Fibroblast of lung (primary cell): ENCODE measurements at places on chromosomes 4 and X. TPM values are rescaled to one million over a fixed set of nuclear protein-coding genes. Genes with fewer than 3 reads are reported as not detected.

GRCh38 chrX:154734061-154734781, 16.7 kb downstream of the GAB3 start:
- DNase-seq = peak; percentile 77

PRRG1 gene
- total RNA-seq = 6.2 and 10.2 TPM in 2 replicates

DNA sequence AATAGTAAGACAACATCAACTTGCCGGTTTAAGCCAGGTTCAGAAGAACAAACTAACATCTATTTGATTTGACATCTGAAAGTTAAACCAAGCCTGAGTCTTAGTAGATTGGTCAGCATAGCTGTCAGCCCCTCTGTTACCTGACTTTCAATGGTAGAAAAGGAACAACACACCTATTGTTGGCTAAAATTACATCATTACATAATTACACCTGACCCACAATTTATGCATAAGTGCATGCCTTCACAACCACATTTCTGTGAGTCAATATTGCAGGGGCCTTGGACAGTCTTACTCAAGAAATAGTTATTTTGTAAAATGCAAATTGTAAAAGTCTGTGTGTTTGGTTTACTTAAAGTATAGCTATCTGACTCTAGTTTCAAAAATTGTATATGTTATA, 36.2 kb downstream of the EGFL6 start:
- DNase-seq = no peak

RPA4 gene
- total RNA-seq = 0.77 and 1.2 TPM in 2 replicates

GRCh38 chr4:61877893-61878292, 677.8 kb downstream of the ADGRL3 start:
- DNase-seq = no peak

GRCh38 chr4:141350122-141350905, 129.6 kb downstream of the ZNF330 start:
- peak; percentile 90 for DNase-seq

- DNase-seq = no peak
Observed at GRCh38 chr4:153728660-153729059, 31.2 kb downstream of the RNF175 start.

CHST7 gene
- total RNA-seq = 8.5 and 11.2 TPM in 2 replicates

DNA sequence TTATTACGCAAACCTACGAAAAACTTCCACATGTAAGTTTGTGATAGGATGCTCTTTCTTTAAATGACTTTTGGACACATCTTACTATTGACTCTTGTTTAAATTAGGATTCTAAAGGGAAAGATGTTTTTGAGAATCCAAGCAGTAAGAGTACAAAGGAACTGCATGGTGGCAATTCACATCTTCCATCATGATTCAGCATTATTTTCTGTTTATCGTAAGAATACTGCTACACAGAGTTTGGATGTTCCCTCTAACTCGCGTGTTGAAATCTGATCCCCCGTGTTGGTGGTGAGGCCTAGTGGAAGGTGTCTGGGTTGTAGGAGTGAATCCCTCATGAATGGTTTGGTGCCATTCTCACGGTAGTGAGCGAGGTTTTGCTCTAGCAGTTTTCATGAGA, 371.8 kb upstream of the FTHL17 start:
- DNase-seq = no peak

DNA sequence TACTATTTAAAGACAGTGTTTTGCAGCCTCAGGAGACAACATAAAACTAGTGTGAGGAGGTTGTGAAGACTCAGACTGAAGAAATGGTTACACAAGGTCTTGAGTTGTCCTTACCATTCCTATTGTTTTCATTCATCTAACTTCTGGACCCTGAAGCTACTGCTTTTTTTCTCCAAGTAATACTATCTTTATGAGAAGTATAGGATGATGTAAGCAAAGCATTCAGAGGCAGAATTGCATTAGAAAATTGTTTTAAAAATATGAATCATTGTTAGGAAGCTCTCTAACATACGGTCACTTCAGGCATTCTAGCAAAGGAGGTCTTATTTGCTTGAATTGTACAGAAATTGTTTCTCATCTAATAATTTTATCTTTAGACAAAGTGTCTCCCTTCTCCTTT, 357.8 kb downstream of the TLL1 start:
- DNase-seq = no peak

CHIC1 gene
- 7.2 and 9.1 TPM in 2 replicates for total RNA-seq

GRCh38 chrX:150370589-150371312, 7.6 kb downstream of the MAMLD1 start:
- DNase-seq = no peak

PPP2R3B gene
- total RNA-seq = 14.4 and 14.7 TPM in 2 replicates

- DNase-seq = peak; percentile 95
Observed at GRCh38 chr4:53490965-53491622, 100.2 kb downstream of the LNX1 start.

DNA sequence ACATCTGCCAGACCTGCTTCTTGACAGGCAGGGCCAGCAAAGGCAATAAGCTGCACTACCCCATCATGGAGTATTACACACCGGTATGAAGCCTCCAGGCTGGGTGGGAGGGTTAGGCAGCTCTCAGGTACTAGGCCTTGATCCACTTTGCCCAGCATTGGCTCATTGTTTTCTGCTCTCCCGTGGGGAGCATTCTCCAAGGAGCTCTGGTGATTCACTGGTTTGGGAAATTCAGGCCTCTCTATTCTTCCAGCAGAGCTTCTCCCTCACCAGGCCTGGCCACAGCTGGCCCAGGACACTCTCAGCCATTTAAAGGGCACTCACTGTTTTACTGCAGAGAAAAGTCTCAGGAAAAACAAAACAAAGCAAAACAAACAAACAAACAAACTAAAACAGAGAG, 33.0 kb downstream of the DRP2 start:
- DNase-seq = no peak

DNA sequence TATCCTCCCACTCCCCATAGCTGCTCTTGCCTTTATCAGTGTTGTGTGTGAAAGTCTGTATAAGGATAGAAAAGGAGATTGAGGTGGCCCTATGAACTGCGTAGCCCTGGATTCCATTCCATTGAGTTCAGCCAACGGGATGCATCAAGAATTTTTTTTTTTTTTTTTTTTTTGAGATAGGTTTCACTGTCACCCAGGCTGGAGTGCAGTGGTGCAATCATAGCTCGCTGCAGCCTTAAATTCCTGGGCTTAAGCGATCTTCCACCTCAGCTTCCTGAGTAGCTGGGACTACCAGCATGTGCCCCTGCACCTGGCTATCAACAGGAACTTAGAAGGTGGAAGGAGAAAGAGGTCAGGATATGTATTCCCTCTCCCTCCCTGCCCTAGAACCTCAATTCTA, 187.2 kb upstream of the SPRY1 start:
- DNase-seq = no peak

LRRC66 gene
- 0.51 and 0.83 TPM in 2 replicates for total RNA-seq

- no peak for DNase-seq
Observed at GRCh38 chr4:112513971-112514646, 1.9 kb downstream of the NEUROG2 start.

CXCR3 gene
- total RNA-seq = not detected in 2 replicates

DNA sequence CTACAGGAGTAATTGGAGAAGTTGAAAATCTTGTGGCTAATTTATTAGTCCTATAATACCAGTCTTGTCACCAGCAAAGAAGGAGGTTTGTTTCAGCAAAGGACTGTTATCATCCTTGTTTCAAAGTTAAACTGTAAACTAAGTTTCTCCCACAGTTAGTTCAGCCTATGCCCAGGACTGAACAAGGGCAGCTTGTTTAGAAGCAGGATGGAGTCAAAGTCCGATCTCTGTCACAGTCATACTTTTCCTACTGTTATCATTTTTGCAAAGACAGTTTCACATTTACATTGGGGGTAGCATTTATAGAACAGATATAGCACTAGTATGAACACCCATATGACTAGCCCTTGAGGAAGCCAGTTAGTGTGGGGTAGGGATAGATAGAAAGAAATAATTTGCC, 46.4 kb downstream of the AKAP4 start:
- no peak for DNase-seq

GRCh38 chrX:2741386-2741785, 10.5 kb upstream of the XG start:
- DNase-seq = no peak

DNA sequence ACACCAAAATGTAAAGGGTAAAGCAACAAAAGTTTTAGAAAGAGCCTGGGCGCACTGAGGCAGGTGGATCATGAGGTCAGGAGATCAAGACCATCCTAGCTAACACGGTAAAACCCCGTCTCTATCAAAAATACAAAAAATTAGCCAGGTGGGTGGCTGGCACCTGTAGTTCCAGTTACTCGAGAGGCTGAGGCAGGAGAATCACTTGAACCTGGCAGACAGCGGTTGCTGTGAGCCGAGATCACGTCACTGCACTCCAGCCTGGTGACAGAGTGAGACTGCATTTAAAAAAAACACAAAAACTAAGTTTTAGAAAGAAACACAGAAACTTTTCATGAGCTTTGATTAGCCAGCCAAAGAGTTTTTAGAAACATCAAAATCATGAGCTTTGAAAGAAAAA, 76.5 kb downstream of the APBB2 start:
- DNase-seq = no peak
